ENCODE measurements at places on chromosomes 2 and 18.

DNA sequence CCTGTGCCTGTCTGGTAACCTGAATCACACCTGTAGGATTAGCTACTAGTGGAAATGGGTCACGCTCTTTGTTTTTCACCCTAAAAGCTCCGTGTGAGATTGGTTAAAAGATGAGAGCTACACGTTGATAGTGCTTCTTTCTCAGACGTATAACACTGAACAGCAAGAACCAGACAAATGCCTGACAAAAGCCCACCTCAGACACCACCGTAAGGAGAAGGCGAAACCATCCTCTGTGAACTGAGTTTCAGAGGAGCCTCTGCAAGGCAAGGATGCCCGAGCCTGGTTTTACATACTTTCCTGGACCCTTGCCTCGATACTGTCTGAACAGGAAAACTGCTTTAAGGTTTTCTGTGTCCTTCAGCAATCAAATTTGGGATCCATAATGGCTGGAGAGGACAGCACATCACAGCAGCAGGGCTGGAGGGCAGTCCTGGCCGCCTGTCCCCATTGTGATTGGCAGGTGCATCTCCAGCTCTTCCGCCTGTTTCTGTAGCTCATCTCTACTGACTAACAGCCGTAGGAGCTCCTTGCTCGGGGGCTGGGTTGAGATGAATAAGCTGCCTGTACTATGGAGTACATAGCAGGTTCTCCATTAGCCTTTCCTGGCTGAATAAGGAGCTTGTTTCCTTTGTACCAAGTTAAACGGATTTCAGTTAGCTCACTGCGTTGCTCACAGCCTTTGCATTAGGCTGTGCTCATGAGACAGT, 155.5 kb downstream of the MYT1L start:
- DNase-seq, result no peak

- no peak for DNase-seq
Observed at GRCh38 chr2:98912957-98913915, 22.8 kb downstream of the CRACDL start.

DNA sequence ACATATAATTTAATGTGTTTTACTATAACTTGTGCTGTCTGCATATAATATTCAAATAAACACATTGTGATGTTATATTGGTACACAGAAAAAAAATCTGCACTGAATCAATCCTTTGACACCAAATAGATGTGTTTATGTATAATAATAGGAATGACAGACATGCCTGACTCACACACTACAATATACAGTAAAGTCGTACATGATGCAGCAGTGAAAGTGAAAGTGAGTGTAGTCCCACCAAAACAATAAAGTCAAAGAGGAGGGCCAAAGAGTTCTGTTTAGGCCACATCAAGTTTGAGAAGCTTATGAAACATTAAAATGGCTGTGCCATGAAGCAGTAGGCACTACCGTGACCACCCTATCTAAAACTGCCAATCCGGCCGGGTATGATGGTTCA, 8.2 kb upstream of the RBM44 start:
- DNase-seq, result no peak

DNA sequence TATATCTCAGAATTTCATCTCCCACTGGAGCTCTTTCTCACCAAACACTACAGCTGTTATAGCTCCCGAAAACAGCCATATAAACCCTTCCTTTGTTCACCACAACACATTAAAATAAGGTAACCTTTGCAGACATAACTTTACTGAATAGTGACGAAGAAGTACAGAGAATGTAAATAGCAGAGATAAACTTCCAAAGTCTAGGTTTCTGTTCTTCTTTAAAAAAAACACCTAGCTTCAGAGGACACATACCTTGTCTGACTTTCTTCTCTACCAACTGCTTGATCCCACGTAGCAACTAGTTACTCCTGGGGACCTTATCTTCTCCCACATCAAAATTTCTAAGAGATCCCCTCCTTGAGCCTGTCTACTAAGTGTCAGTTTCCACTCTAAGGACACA, 32.3 kb downstream of the ATL2 start:
- DNase-seq, result no peak

GRCh38 chr2:64221935-64222334, 77.7 kb upstream of the PELI1 start:
- no peak for DNase-seq

DNA sequence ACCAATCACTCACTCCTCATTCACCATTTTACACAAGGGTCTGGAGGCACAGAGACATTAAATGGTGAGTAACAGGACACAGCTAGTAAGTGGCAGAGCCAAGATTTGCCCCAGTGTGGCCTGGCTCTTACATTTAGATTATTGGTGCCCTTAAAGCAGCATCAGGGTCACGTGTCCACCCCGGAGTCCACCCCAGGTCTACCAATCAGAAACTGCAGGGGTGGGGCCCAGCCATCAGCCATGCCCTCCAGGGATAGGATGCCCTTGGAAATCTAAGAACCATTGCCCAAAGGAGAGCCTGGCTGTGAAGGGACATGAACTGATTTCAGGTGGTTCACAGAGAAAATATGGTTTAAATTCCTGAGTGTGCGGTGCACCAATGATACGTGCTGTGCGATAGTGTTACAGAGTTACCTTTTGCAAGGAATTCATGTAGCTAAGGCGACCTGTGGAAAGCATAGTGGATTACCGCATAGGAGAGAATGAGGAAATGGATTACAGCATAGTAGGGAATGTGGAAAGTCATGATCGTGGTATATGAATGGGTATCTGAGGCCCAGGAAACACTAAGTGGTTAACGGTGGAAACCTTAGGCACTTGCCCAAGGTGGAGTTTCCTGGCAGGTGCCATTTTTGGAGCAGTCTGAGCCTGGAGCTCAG, 17.8 kb downstream of the IGFBP5 start:
- DNase-seq, result no peak

DNA sequence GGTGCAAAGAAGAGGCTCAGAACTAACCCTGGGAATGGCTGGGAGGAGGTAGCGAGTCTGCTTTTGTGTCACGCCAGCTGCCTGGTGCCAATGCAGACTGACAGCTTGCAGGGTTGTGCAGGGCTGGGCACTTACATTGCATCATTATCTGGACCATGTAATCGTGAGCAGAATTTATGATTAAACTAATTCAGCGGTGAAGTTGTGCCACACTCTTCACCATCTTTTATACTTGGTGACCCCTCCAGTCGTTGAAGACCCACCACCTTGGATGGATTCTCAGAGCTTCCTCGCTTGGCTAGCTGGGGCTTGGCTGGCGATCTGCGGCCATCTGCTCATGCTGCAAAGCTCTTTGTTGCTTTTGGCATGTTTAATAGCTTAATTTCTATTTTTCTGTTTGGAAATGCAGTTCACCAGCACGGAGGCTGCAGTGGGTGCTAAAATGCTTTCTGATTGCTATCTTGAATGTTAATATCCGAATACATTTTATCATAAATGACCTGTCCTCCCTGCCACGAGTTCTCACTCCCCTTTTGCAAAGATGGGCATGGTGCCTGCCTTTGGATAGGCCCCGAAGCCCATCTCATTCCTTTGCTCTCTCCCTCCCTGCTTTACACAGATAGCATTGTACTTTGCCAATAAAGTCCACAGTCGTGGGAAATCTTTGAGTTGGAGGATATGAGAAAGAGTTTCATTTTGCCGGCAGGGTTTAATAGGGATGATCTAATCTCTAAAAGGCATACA, 188.2 kb downstream of the PRKCE start:
- DNase-seq, result no peak
